ENCODE measurements at places on chromosomes 11 and 22.

- DNase-seq = no peak
Measured at GRCh38 chr11:112599856-112600533, 339.3 kb upstream of the PLET1 start.

GRCh38 chr11:106493751-106494150 lies 416.3 kb downstream of the AASDHPPT start:
- no peak for DNase-seq

GRCh38 chr11:132343445-132344175 lies 973.2 kb downstream of the NTM start:
- DNase-seq = no peak

DNA sequence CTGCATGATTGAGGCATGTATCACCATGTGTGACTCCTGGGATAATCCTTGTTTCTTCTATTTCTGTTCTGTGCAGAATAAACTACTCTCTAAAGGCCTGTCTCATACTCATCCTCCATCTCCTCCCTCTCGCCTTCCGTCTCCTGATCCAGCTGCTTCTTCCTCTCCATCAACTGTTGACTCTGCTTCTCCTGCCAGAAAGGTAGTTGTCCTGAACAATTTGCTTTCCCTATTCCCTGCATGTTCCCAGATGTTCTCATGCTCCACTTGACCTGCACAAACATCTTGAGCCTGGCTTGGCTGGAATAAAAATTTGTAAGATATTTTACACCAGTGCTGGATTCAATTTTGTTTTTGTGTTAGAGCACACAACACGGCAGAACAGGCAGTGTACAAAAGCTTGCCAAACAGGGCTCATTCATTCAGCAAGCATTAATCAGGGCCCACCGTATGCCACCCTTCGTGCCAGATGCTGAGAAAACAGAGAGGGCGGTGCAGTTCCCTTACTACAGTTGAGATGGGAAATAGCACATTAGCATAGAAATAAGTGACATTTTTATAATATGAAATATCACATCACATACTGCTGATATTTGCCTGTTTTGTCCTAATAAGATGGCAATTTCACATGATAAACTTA lies 133.3 kb upstream of the PARVA start:
- peak; percentile 93 for DNase-seq

DNA sequence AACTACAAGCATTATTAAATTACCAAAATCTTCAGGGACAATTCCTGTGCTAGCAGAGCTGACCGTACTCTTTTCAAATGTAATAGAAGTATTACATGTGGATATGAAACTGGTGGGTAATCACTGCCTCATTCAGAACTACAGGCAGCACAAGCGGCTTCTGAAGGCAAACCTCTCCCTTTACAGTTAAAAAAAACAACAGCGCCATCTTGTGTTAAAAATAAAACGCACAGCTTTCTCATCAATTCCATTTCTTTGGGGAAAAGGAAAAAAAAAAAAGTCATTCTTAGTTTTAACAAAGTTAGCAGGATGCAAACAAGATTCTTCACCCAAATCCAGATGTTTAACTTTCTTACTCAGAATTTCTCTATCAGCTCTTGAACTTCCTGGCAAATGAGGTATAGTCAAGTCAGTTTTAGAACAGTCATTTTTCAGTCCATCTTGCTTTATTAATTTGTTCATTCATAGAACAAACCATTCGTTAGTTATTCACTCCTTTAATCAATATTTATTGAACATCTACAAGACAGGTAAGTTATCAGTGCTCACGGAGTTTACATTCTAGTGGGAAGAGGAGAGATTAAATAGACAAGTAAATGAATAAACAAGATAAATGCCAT lies 331.8 kb upstream of the MPPED2 start:
- DNase-seq = peak; percentile 69

DNA sequence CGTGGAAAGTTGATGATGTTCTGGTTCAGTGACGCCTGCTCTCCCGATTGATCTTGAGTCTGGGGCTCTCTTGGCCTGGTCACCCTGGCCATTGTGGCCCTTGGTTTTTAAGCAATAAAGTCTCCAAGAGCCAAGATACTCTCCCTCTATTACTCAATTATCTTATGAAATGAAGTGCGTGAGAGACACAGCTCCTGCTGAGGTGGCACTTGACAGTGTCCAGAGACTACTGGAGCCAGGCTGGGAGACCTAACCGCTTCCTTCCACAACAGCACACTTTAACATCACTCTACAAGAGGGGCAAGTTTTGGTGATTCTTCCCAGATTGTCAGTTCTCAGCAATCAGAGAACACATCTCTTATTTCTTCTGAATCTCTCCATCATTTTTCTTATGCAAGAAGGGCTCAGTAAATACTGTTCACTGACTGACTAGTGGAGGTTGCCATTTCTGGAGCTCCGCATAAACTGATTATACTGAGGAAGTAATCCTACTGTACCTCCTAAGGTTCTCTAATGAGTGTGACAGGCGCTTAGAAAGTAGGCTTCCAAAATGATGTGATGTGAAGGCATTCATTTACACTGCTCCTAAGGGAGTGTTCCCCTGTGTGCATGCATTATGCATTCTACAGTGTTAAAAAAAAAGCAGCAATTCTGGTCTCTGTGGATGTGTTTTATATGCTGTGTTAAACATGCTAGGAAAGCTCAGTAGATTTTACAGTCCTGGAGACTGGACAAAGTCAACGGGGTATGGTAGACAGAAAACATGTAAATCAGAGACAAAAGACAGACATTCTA lies 968.0 kb downstream of the OPCML start:
- DNase-seq = no peak

DNA sequence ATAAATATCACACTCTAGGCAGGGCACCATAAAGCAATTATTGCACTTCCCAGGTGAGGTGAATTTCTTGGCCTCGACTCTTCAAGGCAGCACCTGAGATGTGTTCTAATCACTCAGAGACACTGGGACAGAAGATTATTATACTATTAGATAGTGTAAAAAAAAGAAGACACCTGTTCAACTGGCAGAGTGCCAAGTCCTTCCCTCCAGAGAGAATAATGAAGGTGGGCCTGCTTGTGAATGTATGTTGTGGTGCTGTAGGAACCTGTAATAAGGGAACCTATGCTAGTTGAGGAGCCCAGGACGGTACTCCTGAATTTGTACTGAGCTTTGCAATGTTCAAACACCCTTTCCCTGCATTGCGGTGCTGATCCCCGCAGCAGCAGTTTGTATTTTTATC lies 107.5 kb downstream of the NXPE2 start:
- DNase-seq = no peak

- DNase-seq = no peak
Measured at GRCh38 chr11:1523779-1524178, 37.2 kb upstream of the MOB2 start.

DNA sequence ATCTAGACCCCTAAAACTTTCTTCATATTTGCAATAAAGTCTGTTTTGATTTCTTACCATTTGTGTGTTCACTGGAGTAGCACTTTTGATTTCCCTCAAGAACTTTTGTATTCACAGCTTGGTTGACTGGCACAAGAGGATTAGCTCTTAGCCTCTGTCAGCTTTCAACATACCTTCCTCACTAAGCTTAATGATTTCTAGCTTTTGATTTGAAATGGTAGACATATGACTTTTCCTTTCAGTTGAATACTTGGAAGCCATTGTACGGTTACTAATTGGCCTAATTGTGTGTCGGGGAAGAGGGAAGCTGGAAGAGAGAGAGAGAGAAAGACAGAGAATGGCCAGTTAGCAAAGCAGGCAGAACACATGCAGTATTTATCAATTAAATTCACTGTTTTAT lies 180.5 kb downstream of the ARHGAP42 start:
- no peak for DNase-seq

DNA sequence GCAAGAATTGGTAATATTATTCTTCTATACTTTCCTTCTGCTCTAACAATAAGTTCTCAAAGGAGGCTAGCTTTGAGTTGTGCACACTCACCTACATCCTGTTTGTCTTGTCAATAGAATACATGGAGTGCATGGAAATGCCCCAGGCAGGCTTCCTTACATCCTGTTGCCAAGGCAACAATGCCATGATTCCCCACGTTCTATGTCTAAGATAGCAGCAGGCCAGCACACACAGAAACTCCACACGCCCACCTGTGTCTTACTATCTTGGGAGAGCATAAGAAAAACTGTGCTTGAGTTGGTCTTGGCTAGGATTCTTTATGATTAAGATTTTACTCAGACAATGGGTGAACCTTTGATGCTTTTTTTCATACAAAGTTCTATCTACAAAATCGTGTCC lies 379.2 kb downstream of the AASDHPPT start:
- DNase-seq = no peak

- no peak for DNase-seq
Measured at GRCh38 chr11:116636341-116636929, 136.4 kb downstream of the BUD13 start.

DNA sequence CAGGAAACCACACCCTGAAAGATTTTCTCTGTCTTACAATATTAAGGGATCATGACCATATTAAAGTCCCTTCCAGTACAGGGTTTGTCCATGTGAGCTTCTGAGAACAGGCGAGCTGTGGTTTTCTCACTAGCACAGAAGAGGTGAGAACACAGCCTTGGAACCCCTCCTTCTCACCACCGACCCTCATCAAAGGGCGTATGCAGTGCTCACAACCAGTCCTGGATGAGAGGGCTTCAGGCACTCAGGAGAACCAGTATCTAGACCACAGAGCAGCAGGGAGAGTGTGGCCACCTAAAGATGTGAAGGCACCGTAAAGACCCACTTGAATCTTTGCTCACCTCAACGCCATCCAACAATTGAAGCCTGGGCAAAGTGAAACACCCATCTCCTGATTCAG lies 397.0 kb downstream of the ETS1 start:
- no peak for DNase-seq

- no peak for DNase-seq
Measured at GRCh38 chr22:35367331-35367886, 13.5 kb upstream of the HMOX1 start.
